ENCODE measurements at places on chromosomes 5 and 9.
A peak's percentile ranks its signal among the peaks of the same experiment; 100 is the strongest.

DNA sequence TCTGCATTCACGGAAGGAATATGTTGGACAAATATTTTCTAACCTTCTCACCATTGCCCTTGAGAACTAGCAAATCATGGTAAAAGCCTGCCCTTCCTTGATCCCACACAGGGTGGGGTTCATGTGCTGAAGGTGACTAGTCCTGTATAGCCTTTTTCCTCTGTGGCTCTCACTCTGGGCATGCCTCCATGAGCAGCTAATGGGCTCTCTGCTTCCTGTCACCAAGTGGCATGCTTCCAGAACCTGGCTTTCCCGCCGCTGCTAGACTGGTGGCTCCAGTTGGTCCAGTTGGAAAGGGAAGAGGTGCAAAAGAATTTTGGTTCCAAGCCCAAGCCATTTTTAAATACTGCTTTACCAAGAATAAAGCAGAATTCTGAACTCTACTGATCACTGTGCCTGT lies 35.5 kb downstream of the FBXO10 start:
- DNase-seq, result no peak

DNA sequence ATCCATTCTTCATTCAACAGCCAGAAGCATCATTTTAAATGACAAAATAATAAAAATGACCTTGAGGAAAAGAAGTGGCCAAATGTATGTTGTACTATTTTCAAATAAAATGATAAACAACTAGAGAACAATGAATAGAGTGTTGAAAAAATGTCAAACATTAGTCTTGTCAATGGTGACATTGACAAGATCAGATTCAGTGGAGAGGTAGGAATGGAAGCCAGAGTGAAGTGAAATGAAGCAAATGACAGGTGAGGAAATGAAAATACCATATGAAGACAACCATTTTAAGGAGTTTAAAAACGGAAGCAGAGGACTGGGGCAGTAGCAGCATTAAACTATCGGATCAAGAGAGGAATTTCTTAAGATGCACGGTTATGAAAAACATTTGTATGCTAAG lies 38.2 kb upstream of the COX7C start:
- DNase-seq, result no peak

DNA sequence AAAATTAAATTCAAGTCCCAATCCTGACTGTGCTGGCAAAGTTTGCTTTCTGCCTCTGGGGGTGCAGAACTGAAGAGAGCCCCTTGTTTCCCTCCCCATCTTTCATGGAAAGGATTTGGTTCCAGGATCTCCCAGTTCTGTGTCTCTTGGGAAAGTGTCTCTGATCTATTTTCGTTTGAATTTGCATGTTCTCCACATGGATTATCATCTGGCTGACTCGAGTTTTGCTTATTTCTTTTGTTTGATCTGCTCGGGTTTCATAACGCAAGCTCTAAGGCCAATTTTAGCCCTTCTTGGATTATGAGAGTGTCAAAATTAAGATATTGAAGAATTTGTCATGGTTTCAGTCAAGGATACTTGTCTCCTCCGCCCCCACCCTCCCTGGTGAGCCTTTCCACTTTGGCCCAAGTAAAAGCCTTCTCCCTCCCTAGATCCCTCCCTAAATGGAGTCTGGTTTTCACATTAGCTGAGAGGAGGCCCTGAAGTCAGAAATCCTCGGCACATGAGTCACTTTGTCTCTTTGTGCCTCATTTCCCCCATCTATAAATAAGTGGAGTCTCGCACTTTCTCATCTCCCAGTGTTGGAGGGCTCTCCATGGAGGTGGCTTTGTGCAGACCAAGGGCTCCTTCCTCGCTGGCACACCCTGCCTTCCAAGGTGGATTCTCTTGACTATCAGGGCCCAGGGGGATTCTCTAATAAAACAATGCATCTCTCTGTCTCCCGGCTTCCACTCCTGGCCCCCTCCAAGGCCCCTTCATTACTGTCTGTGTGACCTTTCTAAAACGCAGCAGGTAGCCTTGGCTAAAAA lies 17.3 kb downstream of the ADRB2 start:
- no peak for DNase-seq

GRCh38 chr9:128456613-128457061 lies 831 bp downstream of the ODF2 start:
- peak; percentile 76 for DNase-seq

GRCh38 chr5:168800701-168801100 lies 221.5 kb upstream of the PANK3 start:
- no peak for DNase-seq

- DNase-seq, result no peak
Observed at GRCh38 chr5:120088412-120088811, 375.7 kb upstream of the PRR16 start.

DNA sequence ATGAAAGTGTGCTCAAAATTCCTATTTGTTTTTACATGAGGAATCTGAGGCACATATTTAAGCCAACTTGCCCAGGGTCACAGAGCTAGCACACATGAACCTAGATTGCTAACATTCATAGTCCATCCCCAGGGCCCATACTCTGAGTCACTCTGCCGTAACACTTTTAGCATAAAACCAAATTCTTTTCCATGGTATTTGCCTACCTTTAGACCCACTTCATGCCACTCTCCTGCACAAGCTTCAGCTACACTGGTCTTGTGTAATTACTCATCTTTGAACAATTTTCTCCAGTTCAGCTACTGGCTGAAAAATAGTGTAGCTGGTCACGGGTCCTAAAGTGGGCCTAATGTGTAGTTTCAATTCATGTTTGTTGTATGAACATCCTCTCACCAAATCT lies 200.7 kb downstream of the SLC12A2 start:
- DNase-seq, result no peak

DNA sequence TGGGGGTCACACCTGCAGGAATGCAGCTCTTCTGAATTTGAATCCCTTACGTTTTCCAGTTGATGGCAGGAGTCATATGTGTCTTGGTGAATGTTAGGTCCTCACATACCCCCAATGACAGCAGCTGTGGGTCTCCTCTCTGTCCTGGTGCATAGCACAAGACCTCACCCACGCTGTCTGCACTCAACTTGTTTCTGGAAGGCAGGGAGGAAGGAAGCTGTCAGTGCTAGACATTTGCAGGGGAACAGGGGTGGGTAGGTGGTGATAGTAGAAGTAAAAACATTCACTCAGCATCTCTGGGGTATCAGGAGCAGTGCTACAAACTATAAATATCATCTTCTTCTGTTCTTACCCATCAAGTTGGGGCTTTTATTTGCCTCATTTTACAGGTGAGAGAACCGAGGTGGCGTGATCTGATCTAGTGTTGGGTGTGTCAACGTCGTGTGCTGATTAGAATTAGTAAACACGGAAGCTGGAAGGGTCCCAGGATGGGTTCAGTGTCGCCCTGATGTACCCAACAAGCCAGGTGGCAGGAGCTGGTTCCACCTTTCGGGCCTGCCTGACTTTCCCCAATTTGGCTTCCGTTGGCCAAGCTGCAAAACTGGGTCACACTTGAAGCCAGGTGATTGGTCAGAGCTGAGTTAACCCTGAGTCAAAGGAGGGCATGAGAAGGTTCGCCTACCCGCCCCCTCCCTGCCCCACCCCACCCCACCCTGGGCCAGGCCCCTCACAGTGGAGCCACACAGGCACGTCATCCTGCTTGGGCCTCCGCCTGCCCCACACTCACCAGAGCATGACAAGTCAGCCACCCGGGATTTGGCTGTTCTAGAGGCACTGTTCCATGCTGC lies 15.8 kb downstream of the ERGIC1 start:
- DNase-seq, result no peak

DNA sequence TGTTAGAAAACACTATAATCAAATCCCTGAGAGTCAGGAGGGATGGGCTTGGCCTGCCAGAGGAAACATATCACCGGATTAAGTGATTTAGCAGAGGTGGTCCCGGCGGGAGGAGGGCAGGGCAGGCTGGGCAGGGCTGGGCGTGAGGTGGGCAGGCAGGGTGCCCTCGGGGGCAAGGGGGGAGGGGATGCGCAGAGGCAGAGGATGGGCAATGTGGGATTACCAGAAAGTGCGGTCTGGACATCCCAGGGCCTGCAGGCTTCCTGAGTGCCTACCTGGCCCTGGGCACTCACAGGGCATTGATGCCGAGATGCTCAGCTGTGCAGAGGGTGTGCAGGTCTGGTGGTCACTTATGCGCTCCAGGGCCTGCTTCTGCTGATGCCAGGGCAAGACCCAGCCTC lies 115.2 kb downstream of the ADAMTS2 start:
- DNase-seq, result no peak

- no peak for DNase-seq
Observed at GRCh38 chr9:10534850-10535249, 78.0 kb downstream of the PTPRD start.

GRCh38 chr5:165631235-165631634 lies 2125.8 kb downstream of the MAT2B start:
- no peak for DNase-seq

DNA sequence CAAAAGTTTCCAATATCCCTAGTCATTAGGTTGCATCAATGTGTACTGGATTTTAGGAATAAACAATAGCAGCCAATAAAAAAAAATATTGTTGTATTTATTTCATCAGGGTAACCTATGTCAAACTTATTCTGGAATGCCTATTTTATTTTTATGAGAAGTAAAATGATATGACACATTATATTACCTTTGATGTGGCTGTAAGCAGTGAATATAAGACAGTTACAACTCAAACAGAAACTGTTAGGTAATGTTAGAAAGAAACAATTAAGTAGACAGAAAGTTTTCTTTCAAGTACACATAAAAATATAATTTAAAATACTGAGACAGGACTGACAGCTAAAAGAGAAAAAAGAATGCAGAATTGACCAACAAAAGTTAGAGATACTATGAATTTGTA lies 65.5 kb downstream of the GNG10 start:
- no peak for DNase-seq

- DNase-seq, result no peak
Observed at GRCh38 chr5:126271141-126271540, 152.1 kb upstream of the GRAMD2B start.

- no peak for DNase-seq
Observed at GRCh38 chr9:91303741-91304415, 57.8 kb downstream of the AUH start.

GRCh38 chr9:128118472-128118857 lies 9.1 kb downstream of the PTGES2 start:
- DNase-seq, result no peak

- no peak for DNase-seq
Observed at GRCh38 chr5:95619514-95620029, 315 bp upstream of the GPR150 start.

DNA sequence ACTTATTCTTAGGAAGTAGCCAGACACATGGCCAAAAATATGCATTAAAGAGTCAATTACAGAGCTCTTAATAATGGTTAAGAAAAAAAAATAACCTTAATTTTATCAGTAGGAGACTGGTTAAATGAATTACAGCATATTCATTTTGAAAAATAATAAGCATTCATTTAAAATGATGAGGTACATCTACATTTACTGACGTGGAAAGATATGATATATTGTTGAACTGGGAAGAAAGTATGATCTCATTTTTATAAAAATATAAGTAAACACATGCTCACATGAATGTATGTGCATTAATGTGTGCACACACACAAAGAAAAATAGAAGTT lies 250.3 kb downstream of the ENC1 start:
- no peak for DNase-seq

DNA sequence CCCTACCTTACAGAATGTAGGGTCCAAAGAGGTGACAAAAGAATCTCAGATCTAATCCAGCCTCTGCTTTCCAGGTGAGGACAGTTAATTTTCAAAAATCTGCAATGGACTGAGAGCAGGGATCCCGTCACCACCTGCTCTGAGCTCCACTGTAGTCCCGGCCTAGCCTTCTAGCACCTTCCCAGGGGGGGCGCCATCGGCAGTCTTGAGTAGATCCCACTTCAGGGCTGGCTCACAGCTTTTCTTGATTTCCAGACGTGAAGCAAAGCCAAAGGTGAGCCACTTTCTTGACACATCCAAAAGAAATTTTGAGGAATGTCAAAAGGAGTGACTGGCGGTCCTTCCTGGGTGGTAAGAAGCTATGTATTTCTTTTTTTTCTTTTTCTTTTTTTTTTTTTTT lies 114.1 kb downstream of the SYK start:
- DNase-seq, result no peak

- no peak for DNase-seq
Observed at GRCh38 chr5:107651325-107651724, 19.4 kb downstream of the EFNA5 start.

GRCh38 chr5:74141053-74141452 lies 499.5 kb downstream of the ENC1 start:
- DNase-seq, result no peak

DNA sequence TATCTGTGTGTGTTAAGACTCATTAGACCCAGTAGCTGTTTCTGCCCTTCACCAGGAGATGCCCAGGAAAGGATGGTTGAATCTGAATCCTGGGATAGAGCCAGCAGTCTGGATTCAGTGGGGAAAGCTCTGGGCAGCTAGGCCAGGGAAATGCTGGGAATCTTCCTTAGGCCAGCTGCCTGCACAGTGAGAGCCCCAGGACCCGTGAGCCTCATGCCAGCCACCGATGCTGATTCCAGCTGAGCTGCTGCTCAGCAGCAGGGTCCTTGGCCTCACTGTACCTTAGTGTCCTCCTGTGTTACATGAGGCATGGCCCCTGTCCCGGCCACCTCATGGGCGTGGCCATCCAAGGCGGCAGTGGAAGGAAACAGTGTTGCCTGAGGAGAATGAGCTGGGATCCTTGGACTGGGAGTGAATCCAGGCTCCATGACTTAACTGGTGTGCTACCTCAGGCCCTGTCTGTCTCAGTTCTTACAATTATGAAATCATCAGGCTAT lies 87.1 kb downstream of the AMBP start:
- no peak for DNase-seq

GRCh38 chr9:21268347-21268657 lies 28.5 kb upstream of the IFNA14 start:
- no peak for DNase-seq

GRCh38 chr5:157709346-157709745 lies 21.9 kb upstream of the THG1L start:
- no peak for DNase-seq

DNA sequence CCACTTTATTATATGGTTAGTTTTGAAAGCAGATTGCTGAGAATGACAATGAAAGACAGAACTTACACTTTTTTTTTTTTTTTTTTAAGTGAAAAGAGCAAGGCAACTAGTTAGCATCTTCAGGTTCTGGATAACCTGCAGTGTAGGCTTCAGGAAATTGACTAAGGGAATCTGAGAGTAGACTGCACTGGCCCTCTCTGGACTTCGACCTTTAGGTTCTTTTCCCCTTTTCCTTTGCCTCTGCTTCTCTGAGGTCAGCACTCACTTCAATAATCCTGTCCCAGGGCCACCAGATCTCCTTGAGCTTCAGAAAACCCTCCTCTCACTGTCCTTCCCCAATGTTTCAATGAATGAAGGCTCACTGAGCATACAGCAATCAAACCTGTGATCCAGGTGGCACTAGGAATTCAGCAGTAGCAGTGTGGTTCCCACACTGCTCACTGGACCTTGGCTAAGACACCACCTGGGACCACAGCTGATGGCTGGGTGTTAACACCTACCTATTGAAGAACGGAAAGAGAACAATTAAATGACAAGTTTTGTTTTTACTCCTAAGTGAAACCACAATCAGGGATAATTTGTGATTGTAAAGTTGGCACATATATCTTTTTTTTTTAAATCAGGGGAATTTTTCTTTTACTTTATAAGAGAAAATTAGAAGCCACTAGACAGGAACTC lies 85.8 kb upstream of the IL6ST start:
- no peak for DNase-seq

- no peak for DNase-seq
Observed at GRCh38 chr5:171953860-171954701, 52.4 kb downstream of the FBXW11 start.
